NCI-H2029 treated with DMSO at 0.1 percent for 48 hours (cell line): ENCODE measurements at places on chromosomes 13 and 19.

DNA sequence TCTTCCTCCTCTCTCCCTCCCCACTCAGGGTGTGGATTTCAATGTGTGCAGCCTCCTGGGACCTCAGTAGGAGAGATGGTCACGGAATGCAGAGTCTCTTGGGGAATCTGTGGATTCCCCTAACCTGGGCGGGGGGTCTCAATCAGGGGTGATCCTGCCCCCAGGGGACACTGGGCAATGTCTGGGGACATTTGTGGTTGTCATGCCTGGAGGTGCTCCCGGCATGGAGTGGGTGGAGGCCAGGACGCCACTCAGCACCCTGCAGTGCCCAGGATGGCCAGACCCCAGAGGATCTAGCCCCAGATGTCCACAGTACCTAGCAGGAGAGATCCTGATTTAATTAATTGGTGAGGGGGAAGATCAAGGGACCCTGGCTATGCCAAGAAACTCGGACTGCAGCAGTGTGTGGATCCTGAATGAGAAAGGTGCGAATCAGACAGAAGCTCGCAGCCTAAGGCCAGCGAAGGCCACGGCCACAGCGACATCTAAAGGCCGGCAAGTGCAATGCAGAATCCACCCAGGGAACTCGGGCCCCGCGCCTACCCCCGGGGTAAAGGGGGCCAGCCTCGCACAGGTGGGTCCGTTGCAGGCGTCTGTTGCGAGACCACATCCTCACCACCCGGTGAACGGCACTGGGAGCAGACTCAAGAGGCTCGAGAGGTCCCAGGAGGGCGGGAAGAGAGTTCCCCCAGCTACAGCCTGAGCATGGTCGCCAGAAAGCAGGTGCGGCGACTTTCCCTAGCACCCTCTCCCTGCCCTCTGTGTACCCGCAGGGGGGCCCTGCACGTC is 88.8 kb downstream of the GNG7 start:
- DNase-seq = no peak

DNA sequence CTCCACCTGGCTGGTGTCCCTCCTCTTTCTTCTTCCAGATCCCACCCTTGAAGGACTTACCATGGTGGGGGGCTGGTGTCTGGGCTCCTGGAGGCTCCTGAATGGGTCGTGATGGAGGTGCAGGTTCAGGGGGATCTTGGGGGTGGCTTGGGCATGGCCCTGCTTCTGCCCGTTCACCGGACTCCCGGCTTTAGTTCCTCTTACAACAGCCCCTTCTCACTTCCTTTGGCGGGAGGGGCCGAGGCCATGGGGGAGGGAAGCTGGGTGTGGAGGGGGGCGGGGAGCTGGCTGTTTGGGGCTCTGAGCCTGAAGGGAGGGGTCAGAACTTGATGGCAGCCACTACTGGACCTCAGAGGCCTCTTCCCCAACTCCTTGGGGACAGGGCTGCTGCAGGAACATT is at the start of gene MYO1F:
Gene MYO1F, minus strand, starts transcription at position 196 of the 400 bp plus-strand sequence. Its CDS starts 133 bp downstream, at position 63.
- no peak for DNase-seq

DNA sequence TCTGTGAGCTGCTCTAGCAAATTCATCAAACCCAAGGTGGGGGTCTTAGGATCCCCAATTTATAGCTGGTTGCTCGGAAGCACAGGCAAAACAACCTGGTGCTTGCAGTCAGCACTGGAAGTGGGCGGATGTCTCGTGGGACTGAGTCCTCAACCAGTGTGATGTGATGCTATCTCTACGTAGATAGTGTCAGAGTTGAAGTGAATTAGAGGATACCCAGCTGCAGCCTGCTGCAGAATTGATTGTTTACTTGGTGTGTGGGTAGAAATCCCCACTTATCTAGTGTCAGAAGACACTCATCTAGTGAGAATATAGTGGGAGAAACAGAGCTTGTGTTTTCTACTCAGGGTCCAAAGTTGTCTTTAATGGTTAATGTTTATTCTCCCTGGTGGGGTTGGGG is 63.3 kb downstream of the CBY2 start:
- DNase-seq = no peak

DNA sequence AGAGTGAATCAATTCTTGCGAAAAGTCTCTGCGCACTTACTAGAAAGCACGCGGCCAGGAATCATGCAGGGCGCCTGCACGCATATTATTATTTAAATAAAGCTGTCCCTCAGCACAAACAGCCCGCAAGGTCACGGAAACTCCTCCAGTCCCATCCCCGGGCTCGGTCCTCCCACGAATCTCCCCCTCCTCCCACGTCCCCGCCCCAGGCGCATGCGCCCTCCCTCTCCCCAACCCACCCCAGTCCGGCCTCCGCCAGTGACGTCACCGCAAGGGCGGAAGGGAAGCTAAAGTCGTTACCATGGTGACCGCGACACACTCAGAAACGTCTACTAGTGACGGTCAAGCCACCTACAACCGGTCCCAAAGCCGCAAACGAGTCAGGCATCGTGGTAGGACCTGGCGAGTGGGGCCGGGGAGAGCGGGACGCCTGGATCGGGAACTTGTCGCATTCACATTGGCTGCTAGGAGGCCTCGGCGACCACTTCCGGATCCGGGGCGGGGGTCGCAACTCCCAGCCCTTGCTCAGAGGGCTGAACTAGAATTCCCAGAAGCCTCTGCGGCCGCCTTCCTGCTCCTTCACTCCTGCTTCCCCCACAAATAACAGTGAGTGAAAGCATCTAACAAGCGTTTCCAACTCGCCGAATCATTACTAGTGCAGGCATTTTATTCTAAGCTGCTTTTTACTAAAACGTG is at the start of gene ZSCAN5A:
Gene ZSCAN5A, minus strand, starts transcription at position 459 of the 696 bp plus-strand sequence. CDS start 89,793 bp downstream, outside the sequence.
- peak; percentile 98 for DNase-seq

DNA sequence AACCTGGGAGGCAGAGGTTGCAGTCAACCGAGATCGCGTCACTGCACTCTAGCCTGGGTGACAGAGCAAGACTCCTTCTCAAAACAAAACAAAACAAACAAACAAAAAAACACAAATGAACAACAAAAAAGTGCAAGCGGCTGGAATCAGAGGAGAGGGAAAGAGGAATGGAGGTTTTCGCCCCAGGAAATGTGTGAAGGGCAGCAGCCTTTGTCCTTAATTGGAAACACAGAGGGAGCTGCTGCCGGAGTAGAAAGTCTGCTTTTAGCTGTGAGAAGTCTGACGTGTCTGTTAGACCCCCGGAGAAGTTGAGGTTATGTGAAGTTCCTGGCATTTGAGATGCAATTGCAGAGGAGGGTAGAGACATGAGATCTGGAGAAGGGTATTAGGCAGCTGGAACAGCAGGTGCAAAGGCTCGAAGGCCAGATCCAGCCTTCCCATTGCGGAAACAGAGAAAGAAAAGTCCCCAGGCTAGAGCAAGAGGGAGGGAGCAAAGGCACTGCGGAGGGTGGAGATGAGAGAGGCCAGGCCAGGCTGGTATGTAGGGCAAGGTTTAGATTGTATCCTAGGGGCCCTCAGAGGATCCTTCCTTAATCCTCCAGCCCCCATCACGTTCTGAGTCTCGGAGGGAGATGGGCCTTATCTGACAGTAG is 473 bp downstream of the TMIGD2 start:
- DNase-seq = no peak

- no peak for DNase-seq
These were observed 25.1 kb downstream of the TINCR start for GRCh38 chr19:5542665-5543064.
